Activated CD8-positive, alpha-beta memory T cell treated with anti-CD3 and anti-CD28 coated beads for 48 hours (primary cell): ENCODE measurements at places on chromosomes 5 and 9.

DNA sequence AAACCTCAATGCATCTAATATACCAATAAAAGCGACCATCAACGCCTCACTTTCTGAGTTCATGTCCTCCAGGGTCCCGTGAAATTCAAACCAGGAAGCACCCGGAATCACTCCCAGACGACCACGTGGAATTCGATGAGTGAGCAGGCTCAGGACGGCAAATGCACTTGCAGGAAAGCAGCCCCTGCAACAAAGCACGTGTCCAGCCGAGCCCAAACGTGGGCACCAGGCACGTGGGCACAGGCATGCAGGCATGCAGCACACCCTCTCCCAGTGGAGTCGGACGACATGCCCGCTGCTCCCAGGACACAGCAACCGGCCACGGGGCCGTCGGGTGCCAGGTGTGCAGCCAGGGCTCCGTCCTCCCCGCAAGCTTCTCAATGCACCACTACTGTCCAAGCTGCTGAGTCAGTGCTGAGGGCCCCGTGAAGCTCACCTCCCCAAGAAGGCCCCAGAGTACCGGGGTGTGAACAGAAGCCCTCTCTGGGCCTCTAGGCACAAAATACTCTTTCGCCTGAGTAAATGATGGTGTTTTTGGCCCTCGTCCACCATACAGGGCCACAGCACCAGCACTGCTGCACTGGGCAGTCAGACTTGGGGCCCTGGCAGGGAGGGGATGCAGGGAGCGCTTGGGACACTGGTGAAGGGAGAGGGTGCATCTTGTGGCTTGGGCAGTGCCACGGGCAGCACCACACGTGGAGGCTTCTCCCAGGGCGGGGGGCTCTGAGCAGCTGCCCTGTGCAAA is 87.6 kb downstream of the VAV2 start:
- DNase-seq = no peak

GRCh38 chr5:34041247-34041972 is 1.6 kb downstream of the C1QTNF3 start:
- no peak for DNase-seq

DNA sequence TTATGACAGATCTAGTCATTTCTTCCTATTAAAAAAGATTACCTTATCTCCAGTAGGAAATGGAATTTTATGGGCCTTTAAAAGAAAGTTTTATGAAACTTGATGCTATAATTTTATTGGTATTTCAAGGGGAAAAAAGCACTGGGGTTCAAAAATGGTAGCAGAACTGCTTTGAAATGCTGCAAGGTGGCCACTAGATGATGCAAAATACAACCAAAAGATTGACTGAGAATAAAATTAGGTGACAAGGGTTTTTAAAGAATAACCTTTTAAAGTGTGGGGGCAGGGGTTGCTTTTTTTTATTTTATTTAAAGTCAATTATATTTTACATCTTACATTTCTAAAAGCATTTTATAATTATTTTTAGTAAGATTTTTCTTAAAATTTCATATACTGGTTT is 61.7 kb downstream of the KLF9 start:
- no peak for DNase-seq

DNA sequence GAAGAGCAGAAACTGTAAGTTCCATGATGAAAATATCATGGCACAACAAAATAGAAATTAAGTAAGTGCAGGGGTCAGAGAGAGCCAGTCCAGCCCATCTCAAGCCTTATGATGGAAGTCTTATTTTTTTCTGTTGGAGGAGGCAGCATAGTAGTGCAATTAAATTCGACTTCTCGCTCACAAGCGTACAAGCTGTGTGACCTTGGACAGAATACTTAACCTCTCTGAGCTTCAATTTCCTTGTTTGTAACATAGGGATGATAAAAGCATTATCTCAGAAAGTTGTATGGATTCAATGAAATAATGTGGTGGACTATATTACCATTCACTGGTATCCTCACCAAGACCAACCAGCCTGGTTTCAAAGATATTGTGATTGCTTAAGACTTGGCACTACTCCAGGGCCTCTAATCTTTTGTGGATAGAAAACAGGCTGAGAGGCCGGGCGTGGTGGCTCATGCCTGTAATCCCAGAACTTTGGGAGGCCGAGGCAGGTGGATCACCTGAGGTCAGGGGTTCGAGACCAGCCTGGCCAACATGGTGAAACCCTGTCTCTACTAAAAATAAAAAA is 26.8 kb upstream of the MVB12B start:
- DNase-seq = no peak

DNA sequence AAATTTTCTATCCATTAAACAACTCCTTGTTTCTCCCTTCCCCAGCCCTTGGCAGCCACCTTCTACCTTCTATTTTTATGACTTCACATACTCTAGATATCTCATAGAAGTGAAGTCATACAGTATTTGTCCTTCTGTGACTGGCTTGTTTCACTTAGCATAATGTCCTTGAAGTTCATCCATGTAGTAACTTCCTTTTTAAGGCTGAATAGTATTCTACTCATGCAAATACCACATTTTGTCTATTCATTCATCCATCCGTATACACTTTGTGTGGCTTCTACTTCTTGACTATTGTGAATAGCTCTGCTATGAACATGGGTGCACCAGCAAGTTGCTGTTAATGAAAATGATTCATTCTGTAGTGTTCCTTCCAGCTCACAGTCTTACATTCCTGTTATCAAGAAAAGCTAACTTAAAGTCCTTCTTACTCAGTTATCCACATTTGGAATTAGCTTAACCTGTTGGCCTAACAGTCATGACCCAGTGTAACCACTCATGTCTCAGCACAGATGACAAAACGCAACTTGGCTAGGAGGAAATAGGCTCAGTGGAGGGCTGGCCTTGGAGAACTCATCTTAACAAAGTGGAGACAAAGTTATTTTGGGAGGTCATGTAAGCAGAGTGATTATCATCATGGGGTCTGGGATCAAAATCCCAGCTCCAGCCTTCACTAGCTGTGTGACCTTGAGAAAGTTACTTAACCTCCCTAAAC is 129.7 kb upstream of the MAP3K1 start:
- no peak for DNase-seq
